Activated CD8-positive, alpha-beta memory T cell treated with anti-CD3 and anti-CD28 coated beads for 1 hour (primary cell): ENCODE measurements at places on chromosomes 7 and 10.

GRCh38 chr10:124145109-124145870 is 51.9 kb upstream of the CHST15 start:
- DNase-seq: no peak

- no peak for DNase-seq
These were observed 154.5 kb downstream of the TMEM168 start for GRCh38 chr7:112635742-112636141.

- no peak for DNase-seq
These were observed 56.5 kb upstream of the PAPSS2 start for GRCh38 chr10:87603196-87603595.

- DNase-seq: no peak
These were observed 5.7 kb upstream of the GRID1 start for GRCh38 chr10:86372119-86372783.

DNA sequence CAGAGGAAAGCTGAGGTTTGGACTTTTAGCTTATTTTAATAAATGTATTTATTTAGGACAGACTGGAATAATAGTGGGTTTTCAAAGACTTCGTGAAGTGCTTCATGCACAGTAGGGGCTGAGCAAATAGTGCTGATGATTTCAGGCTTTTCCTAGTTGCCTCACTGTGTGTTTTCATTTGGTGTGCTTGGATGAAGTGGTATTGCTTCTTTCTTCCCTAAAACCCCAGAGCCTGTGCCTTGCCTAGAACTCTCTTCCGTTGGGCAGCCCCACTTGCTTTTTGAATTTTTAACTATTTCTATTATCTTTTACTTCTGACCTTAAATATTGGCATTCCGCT is 49.6 kb downstream of the ARID5B start:
- no peak for DNase-seq

GRCh38 chr10:7788639-7789286 is 786 bp downstream of the ATP5F1C start:
- DNase-seq: no peak

GRCh38 chr10:75448166-75448565 is 16.7 kb downstream of the LRMDA start:
- DNase-seq: no peak

GRCh38 chr10:23850631-23851030 is 358.3 kb upstream of the KIAA1217 start:
- no peak for DNase-seq

DNA sequence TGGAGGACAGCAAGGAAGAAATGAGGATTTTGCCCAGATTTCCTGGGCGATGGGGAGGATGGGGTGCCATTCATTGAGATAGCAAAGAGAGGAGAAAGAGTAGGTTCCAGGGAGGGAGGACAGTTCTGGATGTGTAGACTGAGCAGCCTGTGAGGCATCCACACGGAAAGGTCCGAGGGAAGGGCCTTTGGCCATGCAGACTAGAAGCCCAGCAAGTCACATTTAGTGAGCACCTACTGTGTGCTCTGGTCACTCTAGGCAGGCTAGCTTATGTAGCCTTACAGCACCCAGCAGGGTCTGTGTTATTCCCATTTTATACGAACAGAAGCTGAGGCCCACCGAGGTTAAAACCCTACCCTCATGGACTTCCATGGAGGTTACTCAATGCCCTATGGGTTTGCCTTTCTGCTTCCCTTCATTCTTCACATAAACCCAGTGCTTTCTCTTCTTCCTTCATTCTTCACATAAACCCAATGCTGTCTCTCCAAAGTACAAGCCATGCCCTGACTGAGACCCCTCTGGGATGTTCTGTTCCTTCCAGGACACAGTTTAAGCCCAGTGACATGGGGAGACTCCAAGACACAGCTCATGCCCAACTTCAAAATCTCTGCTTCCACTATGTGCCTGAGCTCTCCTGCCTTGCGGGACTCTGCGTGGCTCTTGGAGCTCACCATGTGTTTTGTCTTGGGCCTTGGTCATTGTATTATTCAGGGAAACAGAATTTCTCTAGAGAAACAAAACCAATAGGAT is 13.7 kb downstream of the IL2RA start:
- no peak for DNase-seq

DNA sequence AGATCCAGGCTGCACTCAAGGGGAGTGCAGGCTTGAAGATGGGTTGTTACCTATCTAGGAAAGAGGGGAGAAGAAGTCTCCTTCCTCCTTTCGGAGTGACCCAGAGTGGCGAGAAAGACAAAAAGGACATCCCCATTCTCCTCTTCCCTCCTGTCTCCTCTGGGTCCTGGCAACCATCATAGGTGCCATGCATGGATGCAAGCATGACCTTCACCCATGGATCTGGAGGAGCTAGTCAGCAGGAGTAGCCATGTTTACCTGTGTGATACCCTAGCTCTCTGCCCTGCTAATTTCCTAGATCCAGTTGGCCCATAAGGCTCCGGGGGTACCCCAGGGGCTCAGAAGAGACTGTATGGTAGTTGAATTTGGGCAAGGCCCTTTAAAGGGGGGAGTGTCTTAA is 17.2 kb upstream of the CROT start:
- DNase-seq: no peak

GRCh38 chr7:77538281-77539212 is 1.5 kb downstream of the PTPN12 start:
- no peak for DNase-seq

DNA sequence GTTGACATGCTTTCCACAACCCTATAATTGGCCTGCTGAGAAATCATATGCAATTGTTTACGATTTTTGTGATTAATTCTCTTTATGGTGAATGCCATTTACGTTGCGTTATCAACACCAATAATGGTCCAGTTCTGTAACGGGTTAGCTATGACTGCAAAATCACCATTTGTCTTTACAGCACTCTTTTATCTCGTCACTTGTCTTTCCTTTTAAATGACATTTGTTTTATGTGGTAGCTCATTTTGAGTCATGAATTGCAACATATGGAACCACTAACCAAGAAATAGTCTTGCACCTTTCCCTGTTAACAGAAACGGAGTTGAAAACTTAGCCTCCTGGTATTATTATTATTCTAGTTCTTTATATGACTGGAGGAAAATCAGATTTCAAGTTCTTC is 3.1 kb upstream of the KIAA1217 start:
- no peak for DNase-seq

DNA sequence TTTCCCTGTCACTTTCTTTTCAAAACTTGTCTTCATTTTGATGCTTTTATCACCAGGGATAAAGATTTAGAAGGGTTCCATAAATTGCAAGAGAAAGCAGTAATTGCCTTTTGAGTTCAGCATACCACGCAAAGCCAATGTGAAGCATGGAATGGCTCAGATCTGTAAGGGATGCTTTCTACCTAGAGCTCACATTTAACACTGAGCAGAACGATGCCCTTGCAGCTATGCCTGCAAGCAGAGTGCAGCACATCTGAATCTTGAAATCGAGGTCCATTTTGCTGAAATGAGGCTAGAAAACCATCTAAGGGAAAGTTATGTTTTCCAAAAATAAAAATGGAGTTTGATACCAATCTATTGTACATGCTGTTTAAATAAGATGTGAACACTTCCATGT is 171.2 kb upstream of the CELF2 start:
- no peak for DNase-seq

- DNase-seq: no peak
These were observed 238.7 kb downstream of the MAD1L1 start for GRCh38 chr7:1993776-1994740.
